Astrocyte (in vitro differentiated cells and primary cell): ENCODE measurements at places on chromosomes 5 and 9. TPM values are rescaled to one million over a fixed set of nuclear protein-coding genes. Genes with fewer than 3 reads are reported as not detected.

- no peak for DNase-seq
Measured at GRCh38 chr5:117701062-117701461, 1126.4 kb upstream of the SEMA6A start.

- no peak for DNase-seq
Measured at GRCh38 chr9:117160254-117160653, 254.6 kb downstream of the ASTN2 start.

- no peak for DNase-seq
Measured at GRCh38 chr9:33202018-33202417, 34.9 kb upstream of the B4GALT1 start.

DNA sequence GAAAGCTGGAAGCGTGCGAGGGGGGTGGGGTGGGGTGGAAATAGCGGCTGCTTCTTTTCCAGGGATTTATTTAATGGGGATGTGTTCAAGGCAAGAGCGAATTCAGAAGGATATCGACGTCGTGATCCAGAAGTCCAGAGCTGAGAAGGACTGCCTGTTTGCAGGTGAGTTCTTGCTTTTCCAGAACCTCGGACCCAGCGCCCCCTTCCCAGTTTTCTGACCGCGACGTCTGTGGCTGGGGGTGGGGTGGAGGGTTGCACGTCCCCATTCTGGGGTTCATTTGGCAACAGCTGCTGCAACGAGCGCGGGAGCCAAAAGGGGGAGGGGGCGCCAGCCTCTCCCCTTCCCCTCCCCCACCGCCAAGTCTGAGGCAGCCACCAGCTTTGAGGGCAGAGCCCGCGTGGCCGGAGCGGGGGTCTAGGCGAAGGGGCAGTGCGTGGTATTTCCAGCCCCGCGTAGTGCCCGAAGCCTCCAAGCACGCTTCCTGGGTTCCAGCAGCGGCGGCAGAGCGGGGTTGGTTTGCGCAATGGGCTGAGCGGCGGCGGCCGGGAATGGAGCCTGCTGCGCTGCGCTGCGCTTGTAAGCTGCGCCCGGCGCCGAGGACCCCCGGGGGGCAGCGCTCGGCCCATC is 701 bp downstream of the PARP8 start:
- peak; percentile 19 for DNase-seq

- no peak for DNase-seq
Measured at GRCh38 chr9:74681906-74682305, 184.8 kb downstream of the RORB start.

DNA sequence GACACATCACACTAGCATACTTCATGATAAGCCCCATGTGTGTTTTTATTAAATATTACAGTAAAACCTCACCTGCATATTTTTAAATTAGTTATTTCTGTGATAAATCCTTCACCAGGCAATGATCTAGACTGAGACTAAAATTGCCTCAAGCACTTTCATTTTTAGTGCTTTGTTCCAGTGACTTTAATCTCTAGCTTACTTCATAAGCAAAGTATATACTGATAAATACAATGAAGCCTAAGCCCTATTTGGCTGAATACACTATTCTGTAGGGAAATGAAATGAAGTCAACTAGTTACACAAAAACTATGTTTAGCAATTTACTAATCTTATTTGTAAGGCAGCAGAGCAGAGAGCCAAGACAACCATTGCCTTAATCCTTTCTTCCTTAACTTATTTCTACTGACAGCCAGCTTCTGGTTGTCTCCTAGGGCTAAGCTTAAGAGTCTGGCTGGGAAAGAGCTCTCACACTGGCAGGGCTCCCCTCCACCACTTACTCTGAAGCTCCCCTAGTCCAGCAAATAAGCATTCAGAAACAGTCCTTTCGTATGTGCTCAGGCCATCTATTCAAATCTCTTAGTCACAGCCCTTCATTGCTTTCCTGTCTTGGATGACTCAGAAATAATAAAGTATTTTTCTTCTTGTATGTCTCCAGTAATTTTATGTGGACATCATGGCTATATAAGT is 31.4 kb upstream of the MTAP start:
- DNase-seq = peak; percentile 91

The MORN5 gene
- not detected in 2 replicates for total RNA-seq

The ZDHHC11B gene
- total RNA-seq = 0.23 and 0.29 TPM in 2 replicates
